GF-D8 (cell line): ENCODE measurements at places on chromosomes 11 and 22.

- no peak for DNase-seq
These were observed 75.8 kb downstream of the ARHGAP8 start for GRCh38 chr22:44828193-44828592.

GRCh38 chr11:112795142-112795815, 165.9 kb upstream of the NCAM1 start:
- no peak for DNase-seq

- no peak for DNase-seq
These were observed 38.7 kb downstream of the NARS2 start for GRCh38 chr11:78535920-78536319.

- peak; percentile 3 for DNase-seq
These were observed 309.1 kb downstream of the SWAP70 start for GRCh38 chr11:9972989-9973388.

- no peak for DNase-seq
These were observed 11.8 kb downstream of the C11orf96 start for GRCh38 chr11:43954241-43954640.

- DNase-seq = no peak
These were observed 329.6 kb upstream of the B3GAT1 start for GRCh38 chr11:134741453-134742223.

DNA sequence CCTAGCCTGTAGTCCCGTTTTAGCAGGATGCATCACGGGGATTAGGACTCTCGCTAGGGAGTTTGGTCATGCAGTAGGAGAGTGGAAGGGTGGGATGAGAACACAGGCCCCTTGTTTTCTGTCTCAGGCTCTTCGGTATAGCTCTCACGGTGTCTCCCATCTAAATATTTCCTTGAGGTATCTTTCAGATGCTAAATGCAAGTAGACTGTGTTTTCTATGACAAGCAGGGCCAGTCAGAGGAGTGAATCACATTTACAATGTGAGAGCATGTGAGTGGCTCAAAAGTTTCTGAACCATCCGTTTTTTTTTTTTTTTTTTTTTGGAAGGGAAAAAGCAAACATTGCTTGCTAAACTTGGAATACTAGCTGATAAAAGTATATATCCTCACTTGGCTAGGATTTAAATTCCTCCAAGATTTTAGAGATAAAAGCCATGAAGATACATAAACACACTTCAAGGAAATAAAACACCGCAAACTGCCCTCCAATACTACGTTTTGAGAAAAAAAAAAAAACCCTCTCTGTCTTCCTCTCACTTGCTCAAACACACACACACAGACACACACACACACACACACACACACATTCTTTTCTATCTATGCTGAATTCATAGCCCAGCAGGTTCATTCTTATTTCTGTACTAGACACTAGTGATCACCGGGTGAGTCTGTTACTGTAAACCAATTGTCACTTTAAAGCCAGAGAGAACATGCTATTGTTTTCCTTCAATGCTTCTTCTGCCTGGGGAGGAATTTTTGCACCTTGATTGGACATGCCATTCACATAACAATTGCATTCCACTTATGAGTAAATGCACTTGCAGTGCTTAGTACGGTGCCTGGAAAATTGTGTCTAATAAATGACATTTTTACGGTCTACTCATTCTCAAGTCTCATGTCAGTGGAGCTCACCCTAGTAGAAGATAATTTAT, 224.6 kb upstream of the CCDC90B start:
- no peak for DNase-seq

GRCh38 chr22:21687685-21688259, 22.0 kb downstream of the PPIL2 start:
- DNase-seq = no peak

DNA sequence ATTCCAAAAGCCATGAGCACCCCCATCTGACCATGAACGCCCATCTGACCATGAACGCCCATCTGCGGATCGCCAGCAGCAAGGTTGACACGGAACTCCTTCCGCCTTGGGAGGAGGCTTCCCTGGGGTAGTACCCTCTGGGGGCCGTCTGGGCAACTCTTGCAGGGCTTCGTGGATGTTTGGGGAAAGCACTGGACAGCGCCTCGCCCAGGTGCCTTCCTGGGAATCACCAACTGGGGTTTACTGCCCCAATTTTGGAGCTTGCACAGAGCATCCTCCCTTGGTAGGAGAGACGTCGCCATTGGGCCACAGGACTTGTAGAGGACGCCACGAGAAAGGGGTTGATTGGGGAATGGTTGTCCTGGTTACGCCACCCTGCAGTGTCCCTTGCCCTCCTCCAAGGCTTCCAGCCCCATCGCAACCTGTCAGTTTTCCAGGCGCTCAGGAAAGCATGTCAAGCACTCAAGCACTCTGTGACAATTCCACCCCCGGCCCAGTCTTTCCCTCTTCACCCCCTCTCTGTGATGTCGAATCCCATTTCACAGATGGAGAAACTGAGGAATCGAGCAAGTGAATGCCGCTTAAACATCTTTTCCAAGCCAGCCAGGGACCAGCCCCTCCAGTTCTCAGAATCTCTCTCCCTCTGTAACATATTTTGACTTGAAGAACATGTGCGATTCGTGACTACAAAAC, 914 bp upstream of the PRDM11 start:
- DNase-seq = no peak

- no peak for DNase-seq
These were observed 38.5 kb upstream of the LRRC4C start for GRCh38 chr11:41497974-41498373.

DNA sequence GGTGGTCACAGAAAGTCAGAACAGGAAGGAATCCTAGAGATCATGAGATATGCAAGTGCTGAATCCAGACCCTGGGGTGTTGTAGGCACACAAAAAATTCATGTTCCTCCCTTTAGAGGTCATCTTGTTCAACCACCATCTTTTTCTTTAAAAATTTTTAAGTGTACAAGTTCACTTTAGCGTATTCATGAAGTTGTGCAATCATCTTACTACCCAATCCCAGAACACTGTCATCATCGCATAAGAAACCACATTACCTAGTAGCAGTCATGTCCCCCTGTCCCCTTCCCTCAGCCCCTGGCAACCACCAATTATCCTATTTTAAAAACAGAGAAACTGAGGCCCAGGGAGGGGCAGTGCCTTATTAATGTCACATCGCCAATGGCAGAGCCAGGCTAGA, 20.3 kb upstream of the WNT11 start:
- no peak for DNase-seq

DNA sequence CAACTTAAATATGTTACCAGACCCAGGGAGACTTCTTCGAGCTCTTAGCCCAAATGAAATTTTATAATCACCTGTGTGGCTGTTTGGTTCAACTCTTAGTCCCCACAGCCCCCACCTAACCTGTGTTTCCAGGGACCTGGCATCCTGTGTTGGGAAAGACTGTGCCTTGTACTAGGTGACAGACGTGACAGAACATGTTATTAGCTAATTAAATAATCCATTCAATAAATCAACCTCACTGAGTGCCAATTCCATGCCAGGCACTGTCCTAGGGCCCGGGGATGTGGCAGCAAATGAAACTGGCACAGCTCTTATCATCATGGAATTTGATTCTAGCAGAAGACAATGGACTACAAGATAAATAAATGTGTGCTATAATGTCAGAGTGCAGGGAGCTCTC, 431.9 kb downstream of the MIAT start:
- DNase-seq = no peak

DNA sequence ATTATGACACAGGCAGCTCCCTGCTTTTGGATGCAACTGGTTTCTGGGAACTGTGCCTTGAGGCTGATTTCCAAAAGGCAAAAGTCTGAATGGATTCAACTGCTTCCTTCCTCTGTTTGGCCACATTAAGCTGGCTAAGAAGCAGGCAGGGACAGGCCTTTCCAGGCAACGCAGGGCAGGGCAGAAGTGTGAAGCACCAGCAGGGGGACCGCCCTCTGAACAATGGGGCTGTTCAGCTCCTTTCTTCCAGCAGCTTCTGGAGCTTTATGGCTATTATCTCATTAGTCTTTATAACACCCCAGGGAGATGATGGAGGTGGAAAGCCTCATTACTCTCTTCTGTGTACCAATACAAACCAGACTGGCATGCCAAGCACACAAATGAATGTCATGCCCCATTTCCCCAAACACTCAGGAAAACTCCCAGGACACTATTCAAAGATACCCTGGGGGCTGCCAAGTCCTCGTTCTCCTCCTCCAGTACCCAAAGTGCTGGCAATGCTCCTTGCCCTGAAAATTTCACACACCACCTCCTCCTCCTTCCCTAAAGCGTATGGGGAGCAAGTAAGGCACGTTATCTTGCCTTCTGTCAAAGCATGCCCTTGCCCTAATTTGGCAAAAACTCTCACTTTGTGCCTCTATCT, 21.3 kb downstream of the MORC2 start:
- no peak for DNase-seq

- DNase-seq = no peak
These were observed 26.5 kb upstream of the NECTIN1 start for GRCh38 chr11:119755356-119756071.

DNA sequence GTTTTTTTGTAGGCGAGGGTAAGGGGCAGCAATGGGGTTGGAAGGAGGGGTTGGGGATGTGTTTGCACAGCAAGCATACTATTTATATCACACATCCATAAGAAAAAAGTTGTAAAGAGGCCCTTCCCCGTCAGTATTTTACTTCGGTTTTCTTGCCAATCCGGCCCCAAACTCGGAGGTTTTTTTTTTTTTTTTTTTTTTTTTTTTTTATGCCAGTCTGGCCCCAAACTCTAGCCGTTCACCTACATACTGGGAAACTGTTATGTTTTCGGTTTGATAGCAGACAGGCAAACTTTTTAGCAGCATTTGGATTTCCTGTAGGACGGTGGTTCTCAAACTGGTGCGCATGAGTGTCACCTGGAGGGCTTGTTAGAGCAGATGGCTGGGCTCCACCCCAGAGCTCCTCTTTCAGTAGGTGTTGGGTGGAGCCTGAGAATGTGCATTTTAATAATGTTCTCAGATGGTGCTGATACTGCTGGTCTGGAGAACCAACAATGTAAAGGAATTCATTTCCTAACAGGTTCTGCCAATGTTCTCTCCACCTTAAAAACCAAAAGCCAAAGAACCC, 76.5 kb upstream of the ZBED5 start:
- no peak for DNase-seq

DNA sequence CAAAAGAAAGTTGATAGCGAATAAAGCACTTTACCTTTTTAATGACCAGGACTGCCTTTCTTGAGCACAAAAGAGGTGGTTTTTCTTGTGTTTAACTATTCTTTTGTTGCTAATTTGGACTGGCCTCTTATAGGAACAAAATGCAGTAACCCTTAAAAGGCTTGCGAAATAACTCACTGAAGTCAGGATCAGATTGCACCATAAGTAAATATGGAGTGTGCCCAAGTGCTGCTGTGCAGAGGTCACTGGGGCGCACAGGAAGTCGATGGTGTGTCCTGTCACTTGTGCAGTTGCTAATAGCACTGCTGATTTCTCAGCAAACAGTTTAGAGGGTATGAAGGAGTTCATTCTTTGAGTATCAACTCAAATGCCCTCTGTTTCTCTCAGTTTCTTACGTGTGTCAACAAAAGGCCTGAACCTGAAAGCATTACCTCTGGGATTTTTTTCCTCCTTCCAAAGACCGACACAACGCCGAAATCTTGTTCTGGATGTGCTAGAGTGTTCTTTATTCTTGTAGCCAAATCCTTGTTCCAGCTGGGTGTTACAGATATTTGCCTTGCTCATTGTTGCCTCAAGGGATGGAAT, 71.3 kb downstream of the ATXN10 start:
- DNase-seq = peak; percentile 56

- no peak for DNase-seq
These were observed 133.0 kb upstream of the C11orf58 start for GRCh38 chr11:16605389-16605893.

DNA sequence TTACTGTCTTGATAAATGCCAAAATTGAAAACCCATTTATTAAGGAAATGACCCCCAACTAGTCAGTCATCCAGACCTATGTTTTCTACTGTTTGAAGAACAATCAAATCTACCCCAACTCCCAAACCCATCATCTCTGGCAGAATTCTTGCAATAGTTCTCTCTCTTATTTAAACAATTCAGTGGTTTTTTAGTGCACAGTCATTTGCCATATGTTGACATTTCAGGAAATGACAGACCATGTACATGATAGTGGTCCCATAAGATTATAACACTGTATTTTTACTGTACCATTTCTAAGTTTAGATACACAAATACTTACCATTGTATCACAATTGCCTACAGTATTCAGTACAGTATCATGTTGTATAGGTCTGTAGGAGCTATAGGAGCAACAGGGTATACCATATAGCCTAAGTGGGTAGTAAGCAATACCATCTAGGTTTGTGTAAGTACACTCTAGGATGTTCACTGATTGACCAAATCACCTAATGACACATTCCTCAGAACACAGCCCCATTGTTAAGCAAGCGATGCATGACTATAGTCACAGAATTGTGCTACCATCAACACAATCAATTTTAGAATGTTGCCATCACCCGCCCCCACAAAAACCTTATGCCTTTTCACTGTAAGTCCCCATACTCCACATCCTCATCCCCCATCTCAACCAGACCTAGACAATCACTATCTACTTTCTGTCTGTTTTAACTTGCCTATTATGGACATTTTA, 41.8 kb downstream of the MMP20 start:
- no peak for DNase-seq

DNA sequence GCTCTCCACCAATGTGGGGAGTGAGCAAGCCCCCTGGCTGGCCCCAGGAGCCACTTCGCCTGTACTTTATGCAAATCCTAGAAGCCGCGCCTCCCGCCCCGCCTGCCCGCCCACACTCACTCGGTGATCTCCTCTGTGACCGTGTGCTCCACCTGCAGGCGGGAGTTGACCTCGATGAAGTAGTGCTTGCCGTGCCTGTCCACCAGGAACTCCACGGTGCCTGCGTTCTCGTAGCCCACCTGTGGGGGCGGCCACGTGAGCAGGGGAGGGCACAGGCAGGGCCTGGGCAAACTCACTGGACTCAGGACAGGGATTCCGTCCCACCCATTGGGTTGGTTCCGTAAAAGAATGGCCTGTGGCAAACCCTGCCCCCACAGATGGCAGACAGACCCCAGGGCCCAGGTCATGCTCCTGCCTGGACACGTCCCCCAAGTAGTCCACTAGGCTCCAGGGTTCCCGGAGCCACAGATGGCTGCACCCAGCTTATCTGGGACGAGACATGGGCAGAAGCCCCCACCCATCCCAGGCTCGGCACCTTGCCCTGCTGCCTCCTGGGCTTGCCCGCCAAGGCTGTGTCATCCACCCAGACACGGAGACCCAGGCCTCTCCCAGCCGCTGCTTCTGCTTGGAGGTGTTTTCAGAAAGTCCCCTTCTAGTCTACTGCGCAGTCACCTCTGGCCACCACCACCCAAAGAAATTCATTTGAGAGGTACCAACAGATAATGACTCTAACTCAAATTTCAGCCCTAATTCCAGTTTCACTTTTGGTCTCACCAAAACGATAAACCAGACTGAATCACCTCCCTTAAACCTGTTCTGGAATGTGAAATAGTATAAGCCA, 12.1 kb downstream of the LRFN4 start:
- DNase-seq = no peak

- DNase-seq = no peak
These were observed 13.8 kb upstream of the MB start for GRCh38 chr22:35630891-35631290.

DNA sequence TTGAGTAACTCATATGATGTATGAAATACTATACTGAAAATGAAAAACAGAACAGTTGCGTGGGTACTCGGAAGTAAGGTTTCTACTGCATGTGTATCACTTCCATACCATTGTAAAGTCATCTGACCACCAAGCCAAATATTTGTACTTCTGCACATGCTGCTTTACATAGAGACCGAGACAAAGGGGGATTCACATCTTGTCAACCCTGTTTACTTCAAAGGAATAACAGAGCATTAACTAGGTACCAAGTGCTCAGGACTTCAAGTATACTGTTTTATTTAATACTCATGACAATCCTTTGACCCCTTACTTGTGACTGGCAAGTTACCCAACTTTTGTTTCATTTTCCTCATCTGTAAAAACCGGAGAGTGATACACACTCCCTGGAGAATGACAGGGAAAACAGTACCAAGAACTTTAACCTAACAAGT, 9.9 kb downstream of the MAPK1 start:
- no peak for DNase-seq
